Midbrain (tissue), 1 donor: ENCODE measurements at places on chromosomes 11 and 22.

DNA sequence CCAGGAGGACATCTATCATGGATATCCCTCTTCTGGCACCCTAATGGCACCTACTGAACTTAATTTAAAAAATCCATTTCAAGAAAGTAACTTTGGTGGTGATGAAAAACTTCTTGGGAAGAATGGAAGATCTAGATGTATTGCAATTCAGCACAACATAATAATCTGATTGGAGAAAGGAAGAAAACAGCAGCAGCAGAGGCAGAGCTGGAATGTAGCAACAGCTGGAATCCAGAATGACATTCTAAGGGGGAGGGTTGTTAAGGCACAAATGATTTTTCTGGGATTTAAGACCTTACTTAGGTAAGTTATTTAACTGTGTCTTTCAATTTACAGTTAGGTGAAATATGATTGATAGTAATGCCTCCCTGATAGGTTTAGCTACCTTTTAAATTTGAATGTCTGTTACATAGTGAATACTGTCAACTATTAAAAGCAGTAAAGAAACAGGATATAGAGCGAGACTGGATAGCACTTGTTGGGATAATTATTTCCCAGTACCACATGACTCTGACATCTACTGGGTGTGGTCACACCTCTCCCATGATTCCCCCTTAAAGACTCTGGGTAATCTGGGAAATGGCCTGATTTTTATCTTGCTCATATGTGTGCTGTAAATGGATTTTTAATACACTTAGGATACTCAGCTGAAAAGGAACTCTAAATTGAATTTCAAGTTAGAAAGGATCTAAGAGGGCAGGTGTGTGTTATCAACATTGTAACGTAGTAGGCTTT, 11.7 kb downstream of the CAPRIN1 start:
- DNase-seq, result no peak

GRCh38 chr11:65529475-65530156, 4.7 kb downstream of the SCYL1 start:
- DNase-seq, result no peak

DNA sequence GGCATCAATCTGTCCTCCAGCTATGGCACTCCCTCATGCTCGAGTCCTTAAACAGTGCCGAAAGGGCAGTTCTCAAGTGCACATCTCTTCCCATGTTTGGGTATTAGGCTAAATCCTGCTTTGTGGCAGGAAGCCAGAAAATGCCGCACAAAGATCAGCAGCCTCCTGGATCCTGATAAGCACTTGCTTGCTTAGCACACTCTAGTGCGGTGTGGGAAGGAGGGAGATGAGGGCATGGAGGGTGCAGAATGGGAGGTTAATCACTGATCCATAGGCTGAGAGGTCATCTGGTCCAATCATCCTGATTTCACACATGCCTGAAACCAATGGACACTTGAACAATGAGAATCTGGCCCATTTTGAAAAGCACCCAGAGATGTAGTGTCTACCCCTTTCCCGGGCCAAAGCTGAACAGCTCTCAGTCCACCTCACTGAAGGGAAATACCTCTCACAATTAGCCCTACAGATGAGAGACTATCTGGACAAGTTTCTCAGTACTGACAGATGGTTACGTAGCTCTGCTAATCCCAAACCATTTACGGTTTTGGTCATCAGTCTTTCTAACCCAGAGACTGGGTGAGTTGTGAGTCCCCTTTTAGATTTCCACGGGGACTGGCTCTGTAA, 29.8 kb upstream of the CHRM4 start:
- DNase-seq, result no peak

- peak; percentile 18 for DNase-seq
Observed at GRCh38 chr11:10017911-10018310, 276.1 kb downstream of the SBF2 start.

DNA sequence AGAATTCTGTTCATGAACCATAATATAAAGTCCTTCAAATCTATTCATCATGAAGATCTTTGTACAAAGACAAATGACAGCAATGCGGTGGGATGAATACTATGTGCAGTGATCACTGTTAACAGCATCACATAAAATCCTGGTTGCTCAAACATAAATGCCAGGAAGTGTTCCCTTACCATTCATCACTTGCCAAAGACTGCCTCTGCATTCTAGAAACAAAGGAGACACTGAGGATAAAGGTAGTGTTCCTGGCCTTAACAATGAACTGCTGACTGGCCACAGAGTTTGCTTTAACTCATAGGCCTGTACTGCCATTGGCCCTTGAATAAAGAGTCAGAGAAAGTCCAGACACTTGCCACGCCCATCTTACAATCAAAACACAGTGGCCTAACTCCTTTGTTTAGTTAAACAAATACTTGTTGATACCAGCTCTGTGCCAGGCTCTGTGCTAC, 29.5 kb downstream of the C2CD3 start:
- DNase-seq, result no peak

GRCh38 chr22:27487600-27488452, 313.7 kb downstream of the MN1 start:
- DNase-seq, result no peak
